Lung microvascular endothelial cell (primary cell): ENCODE measurements at places on chromosomes 4 and X. TPM values are rescaled to one million over a fixed set of nuclear protein-coding genes. Genes with fewer than 3 reads are reported as not detected.

Gene MAP7D2
- total RNA-seq = under 0.01 TPM in 2 replicates

DNA sequence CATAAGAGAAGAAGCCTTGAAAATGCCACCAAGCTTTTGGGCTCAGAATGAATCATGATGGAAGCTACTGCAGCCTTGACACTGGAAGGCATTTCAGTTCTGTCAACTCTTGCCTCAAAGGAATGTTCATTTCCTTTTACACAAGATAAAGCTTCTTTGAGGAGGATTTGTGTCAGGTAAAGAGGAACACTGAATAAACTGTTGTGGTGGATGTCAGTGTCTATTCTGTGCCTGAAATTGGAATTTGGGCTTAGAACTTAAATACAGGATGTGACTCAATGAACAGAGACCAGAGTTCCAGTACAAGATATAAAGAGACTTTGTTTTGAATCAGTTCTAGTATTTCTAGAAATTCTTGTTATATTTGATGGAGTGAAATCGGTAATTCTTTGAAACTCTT, 313.2 kb downstream of the PACRGL start:
- DNase-seq = peak; percentile 33

DNA sequence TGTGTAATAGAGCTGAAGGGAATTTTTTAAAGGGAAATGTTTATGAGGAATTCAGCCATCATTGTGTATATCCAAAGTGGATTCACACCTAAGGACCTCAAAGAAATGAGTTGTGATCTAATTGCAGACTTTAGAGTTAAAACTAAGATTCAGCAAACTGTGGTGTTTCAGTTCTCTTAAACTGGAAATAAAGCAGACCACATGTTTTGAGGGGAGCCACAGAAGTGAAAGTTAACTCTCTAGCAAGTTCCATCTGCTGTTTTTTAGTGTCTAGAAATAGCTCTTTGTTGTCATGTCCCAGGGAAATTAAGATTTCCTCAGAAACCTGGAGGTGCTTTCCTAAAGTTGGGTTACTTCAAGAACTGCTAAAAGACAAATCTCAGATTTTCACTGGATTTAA, 97.3 kb upstream of the DDX3X start:
- peak; percentile 17 for DNase-seq

DNA sequence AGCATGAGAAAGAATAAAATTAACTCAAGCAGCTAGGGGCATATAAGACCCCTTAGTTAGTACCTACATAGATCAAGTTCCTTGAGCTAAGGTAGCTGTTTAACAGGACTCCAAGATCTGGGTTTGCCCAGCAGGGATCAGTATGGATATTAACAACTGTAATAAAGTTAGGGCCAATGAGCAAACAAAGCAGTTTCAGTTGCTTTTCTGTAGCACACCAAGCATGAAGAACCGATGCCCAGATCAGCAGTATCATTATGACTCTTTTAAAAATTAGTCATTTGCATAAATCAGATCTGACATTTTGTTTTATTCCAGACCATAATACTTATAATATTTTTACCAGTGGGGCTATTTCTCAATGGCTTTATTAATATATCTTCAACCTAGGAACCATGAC, 80.9 kb downstream of the C4orf33 start:
- DNase-seq = no peak
